ENCODE measurements at places on chromosomes 12 and 14.

- H3K27ac ChIP-seq, result no peak overlapping the region
- H3K4me3 ChIP-seq, result peak overlapping the region; percentile 25
- H3K27me3 ChIP-seq, result no peaks in the 10 kb centered on the region
- H3K4me1 ChIP-seq, result peaks cover 3% of the 10 kb centered on the region
- H3K36me3 ChIP-seq, result no peaks in the 10 kb centered on the region
These were observed 1.8 kb downstream of the SERPINA3 start for GRCh38 chr14:94613720-94614644.

- no peak overlapping the region for H3K27ac ChIP-seq
- H3K36me3 ChIP-seq, result no peaks in the 10 kb centered on the region
- H3K4me1 ChIP-seq, result no peaks in the 10 kb centered on the region
These were observed 117.1 kb upstream of the SLC35F4 start for GRCh38 chr14:57982804-57983634.

DNA sequence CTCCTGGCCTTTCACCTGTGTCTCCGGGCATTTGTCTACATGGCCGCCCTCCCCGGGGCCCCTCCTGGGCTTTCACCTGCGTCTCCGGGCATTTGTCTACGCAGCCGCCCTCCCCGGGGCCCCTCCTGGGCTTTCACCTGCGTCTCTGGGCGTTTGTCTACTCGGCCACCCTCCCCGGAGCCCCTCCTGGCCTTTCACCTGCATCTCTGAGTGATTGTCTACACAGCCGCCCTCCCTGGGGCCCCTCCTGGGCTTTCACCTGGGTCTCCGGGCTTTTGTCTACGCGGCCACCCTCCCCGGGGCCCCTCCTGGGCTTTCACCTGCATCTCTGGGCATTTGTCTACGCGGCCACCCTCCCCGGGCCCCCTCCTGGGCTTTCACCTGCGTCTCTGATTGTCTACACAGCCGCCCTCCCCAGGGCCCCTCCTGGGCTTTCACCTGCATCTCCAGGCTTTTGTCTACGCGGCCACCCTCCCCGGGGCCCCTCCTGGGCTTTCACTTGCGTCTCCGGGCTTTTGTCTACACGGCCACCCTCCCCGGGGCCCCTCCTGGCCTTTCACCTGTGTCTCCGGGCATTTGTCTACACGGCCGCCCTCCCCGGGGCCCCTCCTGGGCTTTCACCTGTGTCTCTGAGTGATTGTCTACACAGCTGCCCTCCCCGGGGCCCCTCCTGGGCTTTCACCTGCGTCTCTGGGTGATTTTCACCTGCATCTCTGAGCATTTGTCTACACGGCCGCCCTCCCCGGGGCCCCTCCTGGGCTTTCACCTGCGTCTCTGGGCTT is 68.0 kb upstream of the GALNT9 start:
- no peak overlapping the region for H3K4me3 ChIP-seq
- no peak for DNase-seq
- H3K36me3 ChIP-seq, result no peaks in the 10 kb centered on the region

GRCh38 chr12:102513739-102514138 is 33.4 kb upstream of the IGF1 start:
- H3K27me3 ChIP-seq, result no peaks in the 10 kb centered on the region
- H3K27ac ChIP-seq, result no peak overlapping the region
- H3K36me3 ChIP-seq, result no peaks in the 10 kb centered on the region
- H3K4me3 ChIP-seq, result no peak overlapping the region
- DNase-seq, result no peak
- H3K4me1 ChIP-seq, result no peaks in the 10 kb centered on the region
